ENCODE measurements at places on chromosomes 3 and 15.

DNA sequence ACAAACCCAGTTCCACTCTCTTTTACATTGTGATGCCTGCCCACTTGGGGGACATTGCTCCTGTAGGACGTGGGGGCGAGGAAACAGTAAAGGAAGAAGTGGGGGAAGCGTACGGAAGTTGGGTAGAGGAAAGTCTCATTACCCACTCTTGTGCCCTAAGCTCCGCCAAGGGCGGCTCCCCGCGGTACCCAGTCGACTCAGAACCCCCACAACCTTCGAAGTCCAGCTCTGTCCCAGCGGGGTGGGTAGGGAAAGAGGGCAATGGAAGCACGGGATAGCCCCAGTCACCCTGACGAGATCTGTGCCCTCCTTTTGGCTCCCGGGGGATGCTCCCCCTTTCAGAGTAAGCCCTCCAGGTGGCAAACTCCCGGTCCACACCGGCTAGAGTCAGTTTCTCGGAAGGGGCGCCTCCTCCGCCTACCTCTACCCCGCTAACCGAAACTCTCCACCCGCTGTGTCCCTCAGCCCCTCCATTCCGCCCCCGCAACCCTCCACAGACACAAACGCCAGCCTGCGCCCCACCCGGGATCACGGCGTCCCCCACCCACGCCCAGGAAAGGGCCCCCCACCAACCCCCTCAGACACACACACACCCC lies 527 bp downstream of the CSNK1G1 start:
- DNase-seq, result no peak

- no peak for DNase-seq
Measured at GRCh38 chr15:52008698-52009434, 10.2 kb upstream of the MAPK6 start.

GRCh38 chr3:185477316-185477715 lies 21.5 kb downstream of the TMEM41A start:
- DNase-seq, result no peak

DNA sequence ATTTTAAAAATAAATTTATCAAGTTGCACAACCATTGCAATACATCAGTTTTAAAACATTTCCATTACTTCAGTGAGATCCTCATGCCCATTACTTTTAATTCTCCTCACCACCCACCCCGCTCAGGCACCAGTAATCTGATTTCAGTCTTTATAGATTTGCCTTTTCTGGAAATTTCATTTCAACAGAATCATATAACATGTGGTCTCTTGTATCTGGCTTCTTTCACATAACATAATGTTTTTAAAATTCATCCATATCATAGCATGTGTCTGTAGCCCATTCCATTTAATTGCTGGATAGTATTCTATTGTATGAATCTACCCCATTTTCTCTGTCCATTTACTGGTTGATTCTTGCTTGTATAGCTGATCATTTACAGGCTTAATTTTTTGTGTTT lies 110.3 kb upstream of the TMEM108 start:
- no peak for DNase-seq
